Right forelimb (tissue), 1 donor: ENCODE measurements at places on chromosomes 5 and 9.
A peak's percentile ranks its signal among the peaks of the same experiment; 100 is the strongest.

GRCh38 chr9:134344068-134344799 lies 18.0 kb downstream of the RXRA start:
- no peak for DNase-seq

DNA sequence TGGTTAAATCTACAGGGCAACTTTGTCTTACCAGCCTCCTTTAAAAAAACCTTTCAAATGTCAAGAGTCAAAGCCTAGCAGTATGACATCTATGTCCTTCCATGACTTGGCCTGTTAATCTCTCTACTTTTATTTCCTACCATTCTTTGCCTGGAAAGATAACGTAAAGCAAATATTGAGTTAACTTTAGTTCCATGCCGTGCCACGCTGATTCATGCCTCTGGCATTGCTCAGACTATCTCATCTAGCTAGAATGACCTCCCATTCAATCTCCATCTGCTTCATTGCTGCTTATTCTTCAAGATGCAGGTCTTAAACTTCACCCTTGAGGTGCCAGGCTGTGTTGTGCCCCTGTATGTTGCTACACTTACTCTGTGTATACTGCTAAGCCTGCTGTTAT lies 729.8 kb downstream of the EFNA5 start:
- DNase-seq: no peak

GRCh38 chr9:5628183-5628529 lies 751 bp upstream of the RIC1 start:
- DNase-seq: no peak

DNA sequence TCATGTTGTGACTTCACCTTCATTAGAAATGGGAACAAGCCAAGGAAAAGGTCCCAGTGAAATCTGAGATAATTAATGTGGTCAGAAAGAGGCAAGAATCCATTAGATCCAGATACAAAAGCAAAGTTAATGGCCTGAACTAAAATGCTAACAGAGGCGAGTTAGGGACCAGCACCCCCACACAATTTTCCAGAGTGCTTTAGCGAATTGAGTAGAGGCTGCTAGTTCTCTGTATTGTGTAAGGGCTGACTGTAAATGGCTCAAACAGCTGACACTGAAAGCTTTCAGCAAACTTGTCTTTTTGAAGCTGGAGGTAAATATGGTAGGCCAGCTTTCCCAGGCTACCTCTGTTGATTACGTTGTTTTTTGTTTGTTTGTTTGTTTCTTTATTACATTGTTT lies 75.5 kb downstream of the CSNK1A1 start:
- no peak for DNase-seq

DNA sequence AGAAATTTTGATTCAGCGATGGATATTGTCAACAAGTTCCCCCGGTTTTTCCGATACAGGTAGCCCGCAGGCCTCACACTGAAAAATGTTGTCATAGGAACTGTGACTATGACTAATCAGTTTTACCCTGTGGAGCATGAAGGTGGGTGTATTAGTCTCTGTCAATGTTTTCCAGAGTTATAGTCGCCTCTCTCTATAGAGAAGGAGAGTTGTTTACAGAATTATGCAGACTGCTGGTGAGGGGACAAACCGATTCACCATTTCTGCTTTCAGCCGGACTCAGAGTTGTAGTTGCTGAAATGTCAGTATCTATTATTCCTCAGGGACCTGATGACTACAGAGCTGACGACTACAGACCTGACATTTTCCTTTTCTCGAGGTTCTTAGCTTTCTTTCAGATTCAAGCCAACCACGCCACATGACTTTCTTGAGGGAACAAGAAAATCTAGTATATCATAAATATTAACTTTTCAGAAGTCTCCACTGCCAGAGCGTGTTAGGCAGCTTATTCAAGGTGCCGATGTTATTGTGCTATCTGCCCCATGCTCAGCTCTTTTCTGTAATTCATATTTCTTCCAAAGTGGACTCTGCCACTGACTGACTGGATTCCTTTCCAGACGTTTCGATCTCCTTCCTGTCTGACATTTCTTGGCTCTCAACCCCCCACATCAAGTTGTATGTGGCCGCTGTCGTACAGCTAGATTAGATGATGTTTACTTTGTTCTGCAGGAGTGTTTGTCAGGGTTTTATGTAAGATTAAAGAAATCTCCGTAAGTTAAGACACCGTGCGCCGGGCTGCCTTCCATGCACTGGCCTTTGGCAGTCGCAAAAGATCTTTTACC lies 178.1 kb downstream of the FGF1 start:
- DNase-seq: no peak

- no peak for DNase-seq
These were observed 123.7 kb downstream of the INSYN2B start for GRCh38 chr5:169856571-169856970.

DNA sequence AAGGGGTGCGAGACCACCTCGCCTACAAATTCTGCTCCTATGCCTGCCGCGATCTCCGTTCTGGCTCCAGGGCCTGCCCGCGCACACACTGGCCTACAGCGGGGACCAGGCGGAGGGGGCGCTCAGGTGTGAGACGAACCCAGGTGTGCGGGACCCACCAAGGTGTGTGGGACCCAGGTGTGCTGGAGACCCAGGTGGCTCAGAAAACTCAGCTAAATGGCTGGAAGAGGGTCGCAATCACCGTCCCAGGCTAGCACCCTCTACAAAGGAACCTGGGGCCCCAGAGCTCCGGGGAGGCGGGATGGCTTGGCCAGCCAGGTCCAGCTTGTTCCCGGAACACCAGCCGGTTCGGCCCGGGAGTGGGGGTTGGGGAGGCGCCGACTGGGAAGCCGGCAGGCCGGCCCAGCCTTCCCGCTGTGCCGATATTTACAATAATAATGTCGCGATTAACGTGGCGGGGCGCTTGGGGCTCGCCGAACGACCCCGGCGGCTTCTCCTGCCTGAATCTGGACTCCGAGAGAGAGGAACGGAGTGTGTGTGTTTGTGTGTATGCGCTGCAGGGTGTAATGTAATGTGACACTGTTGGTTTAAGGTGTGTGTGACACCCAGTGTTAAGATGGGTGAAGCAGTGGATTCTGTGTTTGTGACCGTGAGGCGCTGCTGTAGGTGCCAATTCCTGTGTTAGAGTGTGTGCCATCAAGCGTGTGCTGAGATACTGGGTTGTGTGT lies 1.4 kb downstream of the PCDH1 start:
- DNase-seq: no peak

GRCh38 chr5:38670878-38671277 lies 114.4 kb upstream of the LIFR start:
- DNase-seq: no peak

DNA sequence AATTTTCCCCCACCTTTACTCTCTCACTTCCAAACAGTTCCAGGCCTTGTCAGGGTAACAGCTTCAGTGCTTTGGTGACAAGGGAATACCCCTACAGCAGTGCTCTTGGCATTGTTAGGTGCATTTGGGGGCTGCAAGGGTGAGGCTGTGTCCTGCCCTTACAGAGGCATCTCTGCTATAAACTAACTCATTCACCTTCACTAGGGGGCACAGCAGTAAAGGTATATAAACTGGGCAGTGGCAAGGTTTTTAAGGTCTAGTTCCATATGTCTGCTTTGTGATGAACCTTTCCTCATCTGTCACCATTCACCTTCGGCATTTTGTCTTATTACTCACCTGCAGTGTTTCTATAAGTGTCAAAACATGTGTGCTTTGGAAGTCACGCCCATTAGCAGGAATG lies 79.1 kb upstream of the GPR151 start:
- no peak for DNase-seq

GRCh38 chr5:157113002-157113401 lies 4.2 kb upstream of the HAVCR2 start:
- DNase-seq: no peak

- peak; percentile 35 for DNase-seq
These were observed 130.8 kb downstream of the ZNF354C start for GRCh38 chr5:179190851-179191505.

DNA sequence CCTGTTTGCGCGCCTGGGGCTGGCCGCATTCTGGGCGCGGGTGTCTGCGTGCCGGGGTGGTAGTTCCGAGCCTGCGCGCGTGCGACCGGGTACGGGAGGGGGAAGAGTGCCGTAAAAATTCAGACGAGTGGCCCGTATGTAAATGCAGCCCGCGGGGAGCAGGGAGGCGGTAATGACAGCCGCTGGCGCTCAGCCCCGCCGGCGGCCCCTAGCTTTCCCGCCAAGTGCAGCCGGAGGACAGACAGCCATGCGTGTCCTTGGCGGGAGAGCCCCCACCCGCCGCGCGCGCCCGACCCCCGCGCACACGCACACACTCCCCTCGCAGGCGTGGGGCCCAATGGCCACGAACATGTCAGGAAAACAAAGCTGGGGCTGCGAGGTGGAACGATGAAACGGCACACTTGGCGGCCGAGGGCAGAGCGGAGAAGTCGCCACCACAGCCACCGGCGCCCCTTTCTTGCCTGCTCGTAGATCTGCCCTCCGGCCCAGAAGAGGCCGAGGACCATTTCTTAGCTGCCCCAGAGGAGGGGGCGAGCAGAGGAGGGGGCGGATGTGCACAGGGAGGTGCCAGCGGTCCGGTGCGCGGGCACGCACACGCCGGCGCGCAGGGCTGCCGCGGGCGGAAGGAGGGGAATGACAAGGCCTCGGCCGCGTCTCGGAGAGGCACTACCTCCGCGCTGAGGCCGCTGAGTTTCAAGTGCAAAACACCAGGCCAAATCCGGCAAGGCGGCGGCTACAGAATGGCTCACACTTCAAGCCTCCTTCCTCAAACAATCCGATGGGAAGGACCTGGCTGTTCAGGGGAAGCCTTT lies 208.4 kb downstream of the MEF2C start:
- DNase-seq: peak; percentile 65

- DNase-seq: no peak
These were observed 519.3 kb upstream of the PTGER4 start for GRCh38 chr5:40160435-40160834.

DNA sequence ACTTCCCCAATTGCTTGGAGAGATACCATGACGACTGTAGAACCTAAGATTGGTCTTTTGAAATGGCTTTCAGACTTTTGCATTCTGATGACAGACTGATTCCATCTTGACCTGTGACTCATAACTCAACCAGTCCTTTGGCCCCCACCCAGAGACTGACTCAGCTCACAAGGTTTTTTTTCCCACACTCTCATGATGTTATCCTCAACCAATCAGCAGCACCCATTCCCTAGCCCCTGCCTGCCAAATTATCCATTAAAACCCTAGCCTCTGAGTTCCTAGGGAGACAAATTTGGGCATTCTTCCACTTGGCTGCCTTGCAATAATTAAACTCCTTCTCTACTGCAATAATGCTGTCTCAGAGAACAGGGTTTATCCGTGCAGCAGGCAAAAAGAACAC lies 1263.3 kb upstream of the CDH9 start:
- DNase-seq: no peak

GRCh38 chr9:100590481-100590880 lies 12.6 kb downstream of the CAVIN4 start:
- DNase-seq: no peak

- no peak for DNase-seq
These were observed 134.8 kb upstream of the RGMB start for GRCh38 chr5:98638701-98639100.

GRCh38 chr9:81083854-81084512 lies 605.4 kb downstream of the TLE1 start:
- DNase-seq: no peak

- DNase-seq: no peak
These were observed 286.7 kb upstream of the KLF9 start for GRCh38 chr9:70701163-70701562.

- DNase-seq: no peak
These were observed 38.1 kb downstream of the LIFR start for GRCh38 chr5:38518341-38518740.

GRCh38 chr9:136053757-136054142 lies 41.3 kb downstream of the NACC2 start:
- no peak for DNase-seq

- DNase-seq: no peak
These were observed 9.9 kb upstream of the FBP1 start for GRCh38 chr9:94649100-94649819.

DNA sequence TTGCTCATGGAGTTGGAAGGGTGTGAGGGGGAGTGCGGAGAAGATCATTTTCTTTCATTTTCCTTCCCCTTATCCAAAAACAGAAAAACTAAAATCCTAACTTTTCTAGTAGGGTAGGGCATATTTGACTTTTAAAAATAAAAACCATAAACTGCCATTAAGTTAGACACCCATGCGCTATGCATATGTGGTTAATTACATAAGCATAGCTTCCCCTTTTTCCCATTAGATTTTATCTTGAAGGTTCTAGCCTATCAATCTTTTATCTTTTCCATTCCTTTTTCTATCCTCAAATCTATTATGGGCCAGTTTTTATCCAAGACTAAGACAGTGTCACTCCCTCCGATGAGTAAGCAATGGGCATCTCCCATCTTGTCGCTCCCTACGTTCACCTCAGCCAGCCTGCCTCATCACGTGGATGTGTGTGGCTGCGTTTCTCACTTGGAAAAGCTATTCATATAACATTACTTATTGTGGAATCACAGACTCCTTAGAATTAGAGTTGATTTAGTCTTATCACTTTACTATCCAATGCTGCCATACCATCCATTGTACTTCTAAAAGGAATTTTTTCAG lies 49.2 kb downstream of the PCSK5 start:
- no peak for DNase-seq

DNA sequence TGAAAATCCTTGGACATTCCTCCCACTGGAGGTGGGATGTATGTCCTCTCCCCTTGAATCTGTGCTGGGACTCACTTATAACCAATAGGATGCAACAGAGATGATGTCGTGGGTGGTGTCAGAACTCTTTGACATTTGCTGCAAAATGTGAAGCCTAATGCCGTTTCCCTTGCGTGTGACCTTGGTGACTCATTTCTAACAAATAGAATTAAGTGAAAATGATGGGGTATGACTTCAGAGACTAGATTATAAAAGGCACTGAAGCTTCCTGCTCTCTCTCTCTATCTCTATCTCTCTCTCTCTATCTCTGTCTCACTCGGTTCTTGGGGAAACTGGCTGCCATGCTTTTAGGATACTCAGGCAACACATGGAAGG lies 126.1 kb upstream of the STC2 start:
- DNase-seq: no peak

DNA sequence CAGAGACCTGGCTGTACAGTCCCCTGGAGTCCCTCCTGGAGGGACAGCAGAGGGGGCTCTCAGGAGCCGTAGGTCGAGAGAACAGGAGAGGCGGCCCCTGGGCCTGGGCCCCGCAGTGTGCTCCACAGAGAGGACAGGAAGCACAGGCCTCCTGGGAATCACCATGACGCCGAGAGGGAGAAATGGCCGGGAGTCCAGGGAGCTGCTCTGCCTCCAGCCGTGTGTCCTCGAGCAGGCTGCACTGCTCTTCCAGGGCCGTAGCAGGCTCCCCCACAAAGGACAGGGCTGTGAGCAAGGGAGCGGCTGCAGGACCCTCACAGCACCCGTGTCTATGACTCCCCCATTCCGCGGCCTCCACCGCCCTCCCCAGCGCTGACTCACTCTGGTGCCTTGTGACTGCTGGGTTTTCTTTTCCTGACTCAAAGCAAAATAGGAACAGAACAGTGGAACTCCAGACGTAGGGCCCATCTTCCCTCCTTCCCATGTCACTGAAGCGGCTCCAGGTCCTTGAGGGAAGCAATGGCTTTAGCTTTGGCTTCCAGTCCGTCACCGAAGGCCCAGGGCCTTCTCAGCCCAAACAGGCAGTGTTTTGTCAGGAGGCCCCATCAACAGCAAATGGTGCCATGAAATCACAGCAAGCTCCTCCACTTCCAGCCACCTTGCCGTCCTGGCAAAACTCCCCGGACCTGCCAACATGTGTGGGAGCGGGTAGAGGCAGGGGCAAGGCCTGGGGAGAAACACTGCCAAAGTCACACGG lies 114.2 kb downstream of the LHFPL2 start:
- no peak for DNase-seq

- DNase-seq: no peak
These were observed 179.5 kb downstream of the ATP10B start for GRCh38 chr5:160672521-160672920.

GRCh38 chr5:74244406-74244805 lies 396.1 kb downstream of the ENC1 start:
- DNase-seq: no peak

- no peak for DNase-seq
These were observed 1076.7 kb downstream of the CDH12 start for GRCh38 chr5:21776466-21776865.
